ENCODE measurements at places on chromosomes 6 and 20.

GRCh38 chr6:155275808-155276480 is 12.1 kb downstream of the CLDN20 start:
- DNase-seq: no peak

- no peak for DNase-seq
Observed at GRCh38 chr6:6986344-6986743, 121.4 kb upstream of the RREB1 start.

- peak; percentile 93 for DNase-seq
Observed at GRCh38 chr6:170344631-170345576, 38.3 kb downstream of the FAM120B start.

DNA sequence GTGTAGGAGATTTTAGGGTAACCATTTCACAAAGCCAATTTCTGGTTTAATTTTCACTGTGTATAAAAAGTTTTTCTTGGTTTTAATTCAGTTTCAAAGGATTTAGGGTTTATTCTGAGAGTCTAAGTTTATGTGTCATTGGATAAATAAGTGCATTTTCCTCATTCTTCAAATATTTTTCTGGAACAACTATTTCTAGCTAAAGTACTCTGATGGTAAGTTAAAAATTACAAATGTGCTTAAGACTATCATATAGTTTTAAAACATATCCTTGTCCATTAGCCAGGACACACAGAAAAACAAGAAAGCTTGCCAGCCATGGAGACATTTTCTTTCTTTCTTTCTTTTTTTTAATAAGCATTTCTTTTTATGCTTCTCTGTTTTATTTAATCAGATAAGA is 333.0 kb downstream of the RFPL4B start:
- DNase-seq: no peak

DNA sequence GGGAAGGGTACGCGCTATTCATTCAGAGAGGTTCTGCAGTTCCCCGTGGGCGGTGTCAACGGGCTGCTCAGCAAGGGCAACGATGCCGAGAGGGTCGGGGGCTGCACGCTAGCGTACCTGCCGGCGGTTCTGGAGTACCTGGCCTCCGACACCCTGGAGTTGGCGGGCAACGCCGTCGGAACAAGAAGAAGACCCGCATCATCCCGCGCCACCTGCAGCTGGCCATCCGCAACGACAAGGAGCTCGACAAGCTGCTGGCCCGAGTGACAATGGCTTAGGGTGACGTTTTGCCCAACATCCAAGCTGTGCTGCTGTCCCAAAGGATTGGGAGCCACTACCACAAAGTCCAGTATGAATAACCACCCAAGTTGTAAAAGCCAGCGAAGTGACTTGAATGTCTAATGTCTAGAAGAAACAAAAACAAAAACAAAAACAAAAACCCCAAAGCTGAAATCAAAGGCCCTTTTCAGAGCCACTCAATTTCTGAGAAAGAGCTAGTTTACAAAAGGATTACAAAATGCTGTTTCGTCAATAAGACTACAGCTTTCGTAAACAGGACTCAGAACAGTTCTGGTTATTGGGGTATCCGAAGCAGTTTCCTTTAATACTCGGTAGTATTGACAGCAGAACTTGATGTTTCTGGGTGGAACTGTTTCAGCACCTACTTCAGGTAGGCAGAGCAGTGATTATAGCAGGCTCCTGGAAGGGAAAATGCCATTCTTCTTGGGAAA is 21.9 kb upstream of the SLC17A4 start:
- DNase-seq: no peak

GRCh38 chr6:143620447-143620846 is 57.3 kb upstream of the PHACTR2 start:
- peak; percentile 36 for DNase-seq

DNA sequence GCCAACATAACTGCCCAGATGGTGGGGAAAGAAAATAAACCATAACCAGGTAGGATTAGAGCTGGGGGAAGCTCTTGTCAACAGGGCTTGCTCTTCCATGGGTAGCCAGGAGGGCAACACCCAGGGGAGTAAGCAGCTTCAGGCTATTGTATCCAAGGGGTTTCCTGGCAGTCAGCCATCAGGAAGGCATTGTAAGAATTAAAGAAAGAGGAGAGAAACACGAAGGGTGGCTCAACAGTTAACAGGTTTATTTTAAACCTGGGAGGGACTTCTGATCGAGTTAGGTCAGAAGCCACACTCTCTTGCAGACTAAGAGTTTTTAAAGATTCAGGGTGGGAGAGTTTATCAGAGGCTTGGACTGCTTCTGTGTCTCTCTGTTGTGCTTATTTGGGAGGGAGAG is 114.2 kb downstream of the QRSL1 start:
- DNase-seq: peak; percentile 82

- DNase-seq: no peak
Observed at GRCh38 chr6:30684386-30685156, 1.9 kb downstream of the PPP1R18 start.

- DNase-seq: no peak
Observed at GRCh38 chr6:25010176-25010575, 74.4 kb upstream of the RIPOR2 start.

GRCh38 chr6:25925876-25926275 is 4.6 kb downstream of the SLC17A2 start:
- DNase-seq: no peak

- DNase-seq: peak; percentile 20
Observed at GRCh38 chr20:3778976-3779375, 2.3 kb downstream of the SPEF1 start.

DNA sequence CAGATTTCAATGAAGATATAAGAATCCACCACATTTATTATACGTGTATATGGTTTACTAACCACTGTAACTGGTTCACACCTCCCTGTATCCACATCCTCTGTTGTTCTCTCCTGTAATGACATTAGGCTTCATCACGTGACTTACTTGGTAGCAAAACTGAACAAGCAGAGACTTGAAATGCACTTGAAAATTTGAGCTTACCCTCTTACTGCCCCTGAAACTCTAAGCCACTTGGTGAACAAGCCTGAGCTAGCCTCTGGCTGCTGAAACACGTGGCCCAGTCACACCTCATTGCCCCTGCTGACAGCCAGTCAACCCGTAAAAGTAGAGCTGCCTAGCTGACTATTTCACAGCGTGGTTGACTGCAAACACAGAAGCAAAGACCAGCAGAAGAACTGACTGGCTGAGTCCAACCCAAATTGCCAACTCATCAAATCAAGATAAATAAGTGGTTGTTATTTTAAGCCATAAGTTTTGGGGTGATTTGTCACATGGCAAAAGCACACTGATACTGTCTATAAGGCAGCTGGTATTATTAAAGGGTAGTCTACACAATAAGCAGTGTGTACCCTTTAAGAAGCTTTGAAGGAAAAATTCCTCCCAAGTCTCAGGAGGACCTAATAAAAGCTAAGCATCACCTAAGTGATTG is 109.0 kb downstream of the RALGAPA2 start:
- peak; percentile 99 for DNase-seq

- DNase-seq: no peak
Observed at GRCh38 chr6:139582956-139583355, 208.5 kb upstream of the CITED2 start.

DNA sequence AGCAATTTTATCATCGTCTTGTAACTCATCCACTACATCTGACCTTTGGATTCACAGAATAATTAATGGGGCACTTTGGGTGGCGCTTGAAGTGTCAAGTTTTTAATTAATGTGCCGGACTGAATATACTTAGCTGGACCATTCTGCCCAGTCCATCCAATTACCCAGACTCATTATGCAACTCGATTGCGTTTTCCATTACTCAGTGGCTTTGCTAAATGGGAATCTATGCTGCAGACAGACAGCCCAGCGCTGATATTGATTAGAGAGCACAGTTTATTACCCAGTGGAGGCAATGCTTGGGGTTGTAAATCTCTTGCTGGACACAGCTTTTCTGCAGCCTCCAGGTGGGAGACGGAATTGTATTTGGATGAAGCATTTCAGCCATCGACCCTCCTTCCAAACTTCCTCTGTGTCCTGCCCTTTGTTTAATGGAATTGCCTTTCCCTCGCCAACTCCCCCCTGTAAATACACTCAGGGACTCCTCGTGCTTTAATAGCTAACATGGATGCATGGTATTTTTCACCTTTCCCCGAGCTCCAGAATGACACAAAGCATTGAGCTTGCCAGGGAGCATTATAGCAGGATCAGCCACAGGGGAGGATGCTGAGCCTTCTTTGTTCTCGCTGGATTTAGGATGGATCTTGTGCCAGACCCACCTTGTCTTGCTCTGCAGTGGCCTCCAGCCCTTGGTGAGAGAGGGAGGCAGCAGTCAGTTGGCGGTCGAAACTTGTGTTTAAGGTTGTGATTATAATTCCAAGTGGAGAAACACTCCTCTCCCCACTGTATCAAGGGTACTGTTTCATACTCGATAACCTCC is 59.7 kb downstream of the EDN3 start:
- peak; percentile 39 for DNase-seq

DNA sequence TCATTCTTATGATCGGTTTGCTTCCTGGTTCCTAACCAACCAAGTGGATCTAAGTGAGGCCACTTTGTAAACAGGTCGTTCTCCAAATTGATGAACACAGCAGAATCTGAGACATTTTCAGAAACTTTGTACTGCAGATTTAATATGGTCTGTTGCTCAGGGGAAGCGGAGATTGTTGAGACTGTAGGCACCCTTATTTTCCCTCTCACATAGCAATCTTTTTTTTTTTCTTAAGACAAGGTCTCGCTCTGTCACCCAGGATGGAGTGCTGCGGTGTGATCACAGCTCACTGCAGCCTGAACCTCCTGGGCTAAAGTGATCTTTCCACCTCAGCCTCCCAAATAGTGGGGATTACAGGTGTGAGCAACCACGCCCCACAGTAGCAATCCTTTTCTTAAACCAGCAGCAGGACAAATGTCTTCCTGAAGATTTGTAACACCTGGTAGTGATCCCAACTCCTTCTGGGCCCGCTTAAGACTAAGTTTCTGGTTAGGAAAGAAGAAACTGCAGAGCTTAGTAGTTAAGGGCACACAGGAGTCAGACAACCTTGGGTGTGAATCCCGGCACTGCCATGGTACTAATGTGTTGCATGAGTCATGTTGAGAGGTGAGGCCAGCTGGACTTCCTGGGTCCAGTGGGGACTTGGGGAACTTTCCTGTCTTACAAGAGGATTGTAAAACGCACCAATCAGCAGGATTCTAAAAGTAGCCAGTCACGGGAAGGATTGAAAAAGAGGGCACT is 48.4 kb upstream of the EZR start:
- DNase-seq: no peak

GRCh38 chr6:39403304-39403703 is 80.8 kb upstream of the KCNK16 start:
- no peak for DNase-seq

DNA sequence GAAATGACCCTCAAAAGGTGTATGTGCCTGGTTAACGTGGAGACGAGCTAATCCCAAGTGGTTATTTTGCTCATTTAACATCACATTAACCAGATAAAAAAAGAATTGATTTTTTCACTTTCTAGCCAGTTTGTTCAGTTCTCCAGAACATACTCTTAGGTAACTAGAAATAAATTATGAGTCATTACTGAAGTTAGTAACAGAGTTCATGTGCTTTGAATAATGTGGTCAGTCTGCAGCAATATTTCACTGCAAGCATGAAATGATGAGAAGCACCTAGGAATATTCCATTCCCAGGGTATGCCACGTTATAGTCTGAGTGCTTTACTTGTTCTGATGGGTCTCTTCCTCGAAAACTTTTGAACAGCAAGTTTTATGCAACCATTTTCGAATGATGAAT is 138.3 kb upstream of the INSM1 start:
- DNase-seq: no peak

DNA sequence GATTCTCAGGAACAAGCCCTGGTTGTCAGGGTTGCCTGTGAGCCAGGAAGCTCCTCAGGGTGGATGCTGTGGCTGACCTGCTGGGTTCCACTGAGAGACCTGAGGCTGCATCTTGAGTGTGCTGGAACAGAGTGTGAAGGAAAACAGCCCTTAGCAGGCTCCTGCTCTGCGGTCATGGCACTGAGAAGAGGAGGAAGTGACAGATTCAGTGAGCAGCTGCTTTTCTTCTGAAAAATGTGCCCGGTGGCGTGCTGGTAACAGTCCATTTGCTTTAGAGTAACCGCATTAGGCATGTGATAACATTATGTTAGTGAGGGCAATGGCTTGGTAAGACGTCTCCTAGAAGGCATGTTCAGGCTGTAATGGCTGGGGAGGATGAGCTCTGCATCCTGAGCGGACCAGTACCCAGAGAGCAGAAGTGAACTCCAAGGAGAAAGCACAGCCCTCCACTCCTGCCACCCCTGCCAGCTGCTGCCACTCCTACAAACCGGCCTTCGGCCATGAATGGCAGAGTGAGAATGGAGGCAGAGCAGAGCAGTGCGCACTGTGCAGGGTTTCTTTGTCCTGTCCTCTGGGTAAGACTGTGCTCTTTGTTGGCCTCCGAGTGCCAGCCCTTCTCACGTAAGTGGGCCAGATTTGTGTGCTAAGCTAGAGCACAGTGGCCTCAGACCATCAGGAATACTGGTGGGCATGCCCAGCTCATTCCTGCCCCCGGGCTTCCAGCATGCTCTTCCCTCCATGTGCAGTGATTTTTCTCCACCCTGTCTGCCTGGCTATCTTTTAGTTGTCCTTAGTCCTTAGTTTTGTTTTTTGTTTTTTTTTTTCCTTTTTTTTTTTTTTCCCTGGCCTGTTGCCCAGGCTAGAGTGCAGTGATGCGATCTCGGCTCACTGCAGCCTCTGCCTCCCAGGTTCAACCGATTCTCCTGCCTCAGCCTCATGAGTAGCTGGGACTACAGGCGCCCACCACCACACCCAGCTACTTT is 98.1 kb upstream of the VSTM2L start:
- DNase-seq: no peak

DNA sequence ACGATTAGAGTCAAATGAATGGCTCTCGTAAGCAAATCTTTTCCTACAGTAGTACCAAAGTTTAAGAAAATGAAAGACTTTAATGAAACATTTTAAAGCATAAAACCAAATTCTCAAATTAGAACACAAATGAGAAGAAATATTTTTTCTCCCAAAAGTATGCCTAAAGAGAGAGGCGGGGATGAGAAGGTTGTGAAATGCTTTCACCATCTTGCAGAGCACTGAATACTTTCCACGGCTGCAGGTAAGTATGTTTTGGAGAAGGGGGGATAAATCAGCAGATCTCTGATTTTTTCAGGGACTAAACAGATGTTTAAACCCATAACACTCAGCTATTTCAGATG is 277.1 kb downstream of the ADGB start:
- DNase-seq: no peak

DNA sequence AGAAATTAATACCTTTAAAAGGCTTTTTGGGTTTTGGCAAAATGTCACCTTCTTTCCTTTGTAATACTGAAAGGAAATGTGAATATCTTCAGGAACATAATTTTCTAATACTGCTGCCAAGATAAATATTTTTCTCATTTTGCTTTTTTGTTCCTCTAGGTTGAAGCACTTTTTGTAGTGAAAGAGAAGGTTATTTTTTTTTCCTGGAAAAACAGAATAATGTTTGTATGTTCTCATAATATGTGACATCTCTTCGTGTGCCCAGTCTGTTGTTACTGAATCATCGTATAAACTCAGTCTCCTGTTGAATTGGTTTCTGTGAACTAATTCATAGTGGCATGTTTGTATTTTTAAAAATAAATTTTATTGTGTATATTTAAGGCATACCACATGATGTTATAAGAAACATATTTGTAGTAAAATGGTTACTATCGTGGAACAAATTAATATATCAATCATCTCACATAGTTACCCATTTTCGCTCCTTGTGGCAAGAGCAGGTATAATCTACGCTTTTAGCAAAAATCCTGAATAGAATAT is 74.4 kb downstream of the SH3BGRL2 start:
- DNase-seq: no peak

- DNase-seq: no peak
Observed at GRCh38 chr6:72206606-72207005, 320.3 kb downstream of the RIMS1 start.
